ENCODE measurements at places on chromosomes 16 and 17.

- no peak for DNase-seq
These were observed 44.8 kb upstream of the NLRP1 start for GRCh38 chr17:5629128-5629527.

DNA sequence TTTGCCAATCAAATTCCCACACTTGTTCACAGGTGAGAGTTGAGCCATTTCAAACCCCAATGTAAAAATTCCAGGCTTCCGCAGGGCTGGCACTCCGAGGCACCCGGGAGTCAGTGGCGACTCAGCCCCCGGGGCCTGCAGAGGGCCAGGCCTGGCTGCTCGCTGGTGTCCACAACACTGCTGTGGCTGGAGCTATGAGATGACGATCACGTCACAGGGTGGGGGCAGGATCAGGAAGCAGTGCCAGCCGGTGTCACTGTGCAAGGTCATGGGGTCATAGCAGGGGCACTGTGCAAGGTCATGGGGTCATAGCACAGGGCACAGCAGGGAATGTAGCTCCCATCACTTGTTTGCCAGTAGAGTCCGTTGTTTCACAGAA lies 7.8 kb downstream of the VPS4A start:
- DNase-seq, result no peak

- no peak for DNase-seq
These were observed 9.6 kb downstream of the SLX4 start for GRCh38 chr16:3601614-3602319.

GRCh38 chr17:3944485-3945388 lies 19.5 kb downstream of the ATP2A3 start:
- peak; percentile 23 for DNase-seq

DNA sequence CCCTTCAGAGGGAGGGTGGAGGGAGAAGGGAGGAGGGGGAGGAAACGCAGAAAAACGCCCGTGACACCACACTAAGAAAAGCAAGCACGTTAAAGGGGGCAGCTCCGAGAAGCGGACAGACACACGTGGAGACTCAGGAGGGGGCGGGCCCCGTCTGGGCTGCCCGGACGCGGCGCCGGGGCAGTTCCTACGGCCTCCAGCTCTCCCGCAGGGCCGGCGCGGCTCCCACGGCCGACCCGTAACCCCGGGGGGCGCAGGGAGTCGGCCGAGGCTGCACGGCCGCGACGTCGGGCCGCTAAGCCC lies 362 bp downstream of the KLHDC4 start:
- DNase-seq, result peak; percentile 39

GRCh38 chr17:39183045-39183444 lies 14.4 kb downstream of the CACNB1 start:
- no peak for DNase-seq

GRCh38 chr16:89277641-89278341 lies 60.3 kb downstream of the ZNF778 start:
- no peak for DNase-seq

DNA sequence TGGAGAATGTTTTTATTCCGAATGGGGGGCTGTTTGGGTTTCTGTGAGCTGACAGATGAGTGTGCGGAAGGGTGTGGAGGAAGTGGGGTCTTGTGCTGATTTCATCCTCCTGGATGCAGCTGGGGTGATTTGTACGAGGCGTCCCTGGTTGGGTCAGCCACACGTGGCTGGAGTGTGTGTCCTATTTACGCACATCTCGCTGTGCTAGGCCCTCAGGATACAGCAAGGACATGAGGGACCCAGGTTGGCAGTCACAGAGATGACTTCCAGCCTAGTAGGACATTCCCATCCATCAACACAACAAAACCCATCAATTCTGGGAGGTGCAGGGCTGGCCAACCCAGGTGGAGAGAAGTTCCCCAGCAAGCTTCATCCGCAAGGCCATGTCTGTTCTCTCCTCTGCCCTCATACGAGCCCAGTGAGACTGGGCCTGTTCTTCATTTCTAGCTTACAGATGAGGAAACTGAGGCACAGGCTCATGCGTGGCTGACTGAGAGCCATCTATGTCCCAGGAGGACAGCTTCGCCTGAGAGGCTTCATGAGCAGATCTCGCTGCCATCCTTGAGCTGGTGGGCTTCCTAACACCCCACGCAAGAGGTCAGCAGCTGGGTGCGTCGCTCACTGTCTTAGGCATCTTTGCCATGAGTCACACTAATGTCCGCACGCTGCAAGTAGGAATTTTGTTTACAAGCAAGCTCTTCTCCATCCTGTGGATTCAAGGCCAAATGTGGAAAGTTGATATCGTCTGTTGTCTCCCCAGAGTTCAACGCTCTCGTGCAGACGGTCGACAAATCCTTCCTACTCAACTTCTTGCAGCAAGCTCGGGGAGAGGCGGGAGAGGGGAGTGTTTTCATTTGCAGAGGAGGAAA lies 24.4 kb downstream of the IRF8 start:
- no peak for DNase-seq

GRCh38 chr17:77737442-77738265 lies 220.8 kb upstream of the TNRC6C start:
- DNase-seq, result no peak

DNA sequence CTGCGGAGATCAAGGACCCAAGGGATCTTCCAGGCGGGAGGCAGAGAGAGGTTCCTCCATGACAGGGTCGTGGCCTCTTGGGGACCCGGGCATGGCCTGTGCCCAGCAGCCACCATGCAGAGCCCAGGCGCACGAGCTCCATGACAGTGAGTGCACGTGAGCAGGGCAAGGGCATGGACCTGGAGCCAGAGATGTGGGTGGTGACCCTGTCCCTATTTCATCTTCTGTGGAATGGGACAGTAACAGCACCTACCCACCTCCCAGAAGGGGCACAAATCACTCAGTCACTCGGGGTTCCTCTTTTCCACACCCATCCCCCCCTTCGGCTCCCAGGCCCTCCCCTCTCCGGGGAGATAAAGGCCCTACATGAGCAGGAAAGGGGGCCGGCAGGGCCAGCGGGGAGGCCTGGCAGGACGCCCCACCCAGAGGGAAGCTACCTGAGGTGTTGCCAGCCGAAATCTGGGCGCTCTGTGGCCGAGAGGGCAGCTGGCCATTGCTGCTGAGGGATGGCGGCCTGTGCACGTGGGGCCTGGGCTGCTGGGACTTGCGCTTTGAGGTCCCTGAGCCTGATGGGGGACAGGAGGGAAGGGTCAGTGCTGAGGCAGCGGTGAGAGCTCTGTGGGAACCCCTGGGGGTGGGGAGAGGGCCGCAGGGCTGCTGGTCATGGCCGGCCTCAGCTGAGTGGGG lies 10.4 kb downstream of the UBALD2 start:
- no peak for DNase-seq

DNA sequence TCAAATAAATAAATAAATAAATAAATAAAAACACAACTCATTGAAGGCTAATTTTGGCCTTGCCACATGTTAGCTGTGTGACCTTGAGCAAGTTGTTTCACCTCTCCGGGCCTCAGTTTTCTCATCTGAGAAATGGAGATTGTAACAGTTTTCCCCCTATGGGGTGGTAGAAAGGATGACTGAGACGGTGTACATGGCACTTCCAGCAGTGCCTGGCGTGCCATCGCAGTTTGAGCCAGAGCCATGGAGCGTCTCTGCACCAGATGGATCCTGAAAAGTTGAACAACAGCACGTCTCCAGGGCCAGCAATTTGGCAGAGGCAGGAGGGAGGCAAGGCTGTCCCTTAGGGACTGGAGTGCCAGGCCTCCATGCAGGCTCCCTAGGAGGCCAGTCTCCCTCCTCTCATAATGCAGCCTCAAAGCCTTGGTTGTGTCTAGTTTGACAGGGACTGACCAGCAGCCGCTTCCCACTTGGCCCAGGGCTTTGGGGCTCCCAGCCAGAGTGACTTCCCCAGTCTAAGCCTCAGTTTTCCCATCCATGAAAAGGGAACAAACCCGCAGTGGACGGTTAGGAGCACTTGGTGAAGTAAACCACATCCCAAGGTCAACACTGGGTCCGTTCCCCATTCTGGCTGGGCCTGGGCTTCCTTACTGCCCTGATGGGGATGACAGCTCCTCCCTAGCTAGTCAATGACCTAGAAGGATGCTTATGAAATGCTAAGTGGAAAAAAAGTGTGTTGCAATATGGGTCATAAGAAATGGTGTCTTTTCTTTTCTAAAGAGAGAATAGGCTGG lies 19.3 kb downstream of the SOCS1 start:
- no peak for DNase-seq

DNA sequence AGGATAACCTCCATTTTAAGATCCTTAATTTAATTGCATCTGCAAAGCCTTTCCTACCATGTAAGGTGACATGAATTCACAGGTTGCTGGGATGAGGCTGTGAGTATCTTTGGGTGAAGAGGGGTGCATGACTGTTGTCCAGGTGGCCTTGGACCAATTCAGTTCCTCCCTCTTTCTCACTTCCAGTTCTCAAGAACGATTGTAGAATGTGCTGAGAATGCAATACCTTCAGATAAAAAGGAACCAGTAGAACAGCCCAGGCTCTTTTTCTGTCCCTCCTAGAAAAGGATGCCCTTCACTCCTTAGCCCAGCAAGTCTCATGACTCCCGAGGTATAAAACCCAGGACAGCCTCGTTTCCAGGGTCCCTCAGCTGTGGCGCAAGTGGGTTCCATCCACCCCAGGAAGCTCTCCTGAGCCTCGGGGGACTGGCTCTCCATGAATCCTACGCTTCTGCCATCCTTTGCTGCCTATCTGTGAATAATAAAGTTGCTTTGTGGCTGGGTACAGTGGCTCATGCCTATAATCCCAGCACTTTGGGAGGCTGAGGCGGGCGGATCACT lies 61.6 kb upstream of the FA2H start:
- no peak for DNase-seq

DNA sequence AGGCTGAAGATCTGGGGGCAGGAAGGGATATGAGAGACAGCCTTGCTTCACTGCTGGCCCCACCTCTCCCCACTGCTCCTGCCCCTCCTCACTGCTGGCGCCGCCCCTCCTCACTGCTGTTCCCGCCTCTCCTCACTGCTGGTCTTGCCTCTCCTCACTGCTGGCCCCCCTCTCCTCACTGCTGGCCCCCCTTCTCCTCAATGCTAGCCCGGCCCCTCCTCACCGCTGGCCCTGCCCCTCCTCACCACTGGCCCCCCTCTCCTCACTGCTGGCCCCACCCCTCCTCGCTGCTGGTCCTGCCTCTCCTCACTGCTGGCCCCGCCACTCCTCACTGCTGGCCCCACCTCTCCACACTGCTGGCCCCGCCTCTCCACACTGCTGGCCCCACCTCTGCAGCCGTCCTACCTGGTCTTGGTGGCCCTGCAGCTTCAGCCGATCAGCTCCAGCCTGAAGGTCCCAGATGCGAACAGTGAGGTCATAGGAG lies 9.5 kb upstream of the PAM16 start:
- no peak for DNase-seq

DNA sequence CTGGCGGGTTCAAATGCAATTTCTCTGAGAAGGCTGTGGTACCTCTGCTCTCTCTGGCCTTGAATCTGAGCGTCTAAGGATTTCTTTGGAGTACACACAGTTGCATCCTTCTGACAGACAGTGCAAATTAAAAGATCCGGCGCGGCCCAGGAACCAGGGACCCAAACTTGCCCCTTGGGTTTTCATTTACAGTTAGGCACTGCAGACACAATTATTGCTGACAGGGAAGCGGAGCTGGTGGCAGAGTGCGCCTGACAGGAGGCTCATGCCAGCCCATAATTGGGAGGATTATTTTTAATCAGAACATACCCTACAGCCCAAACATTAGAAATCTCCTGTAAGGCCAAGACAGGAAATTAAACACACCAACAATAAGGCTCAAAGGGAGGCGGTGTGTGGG lies 1023.4 kb upstream of the RBFOX1 start:
- DNase-seq, result no peak

DNA sequence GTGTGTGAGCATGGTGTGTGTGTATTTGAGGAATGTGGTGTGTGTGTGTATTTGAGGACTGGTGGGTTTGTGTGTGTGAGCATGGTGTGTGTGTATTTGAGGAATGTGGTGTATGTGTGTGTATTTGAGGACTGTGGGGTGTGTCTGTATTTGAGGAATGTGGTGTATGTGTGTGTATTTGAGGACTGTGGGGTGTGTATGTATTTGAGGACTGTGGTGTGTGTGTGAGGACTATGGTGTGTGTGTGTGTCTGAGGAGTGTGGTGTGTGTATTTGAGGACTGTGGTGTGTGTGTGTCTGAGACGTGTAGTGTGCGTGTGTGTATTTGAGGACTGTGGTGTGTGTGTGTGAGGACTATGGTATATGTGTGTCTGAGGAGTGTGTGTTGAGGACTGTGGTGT lies 18.0 kb upstream of the CACNG1 start:
- DNase-seq, result no peak

DNA sequence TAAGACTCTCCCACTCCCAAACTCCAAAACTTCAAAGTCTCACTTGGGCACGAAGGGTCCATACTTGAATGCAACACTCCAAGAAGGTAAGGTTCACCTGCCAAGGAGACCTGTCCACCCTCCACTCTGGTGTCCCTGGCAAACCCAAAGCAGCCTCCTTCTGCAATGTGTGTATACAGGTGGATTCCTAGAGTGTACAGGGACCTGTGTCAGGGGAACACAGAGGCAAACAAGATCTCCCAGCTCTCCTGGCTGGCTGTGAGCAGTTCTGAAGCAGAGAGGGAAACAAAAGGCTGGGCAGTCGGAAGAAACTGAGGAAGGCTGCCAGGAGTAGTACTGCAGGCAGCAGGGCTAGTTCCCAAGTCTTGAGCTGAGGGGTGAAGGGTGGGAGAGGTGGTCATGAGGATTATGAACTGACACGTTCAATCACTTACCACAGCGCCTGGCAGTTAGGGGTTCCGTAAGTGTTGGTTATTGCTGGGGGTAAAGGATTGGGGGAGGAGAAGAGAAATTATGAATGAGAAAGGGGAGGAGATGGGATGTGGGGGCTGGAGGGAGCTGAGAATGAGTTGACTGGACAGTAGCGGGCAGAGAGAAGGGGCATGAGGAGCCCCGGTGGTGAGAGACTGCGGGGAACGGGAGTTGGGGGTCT lies 795 bp downstream of the KCTD13 start:
- no peak for DNase-seq

DNA sequence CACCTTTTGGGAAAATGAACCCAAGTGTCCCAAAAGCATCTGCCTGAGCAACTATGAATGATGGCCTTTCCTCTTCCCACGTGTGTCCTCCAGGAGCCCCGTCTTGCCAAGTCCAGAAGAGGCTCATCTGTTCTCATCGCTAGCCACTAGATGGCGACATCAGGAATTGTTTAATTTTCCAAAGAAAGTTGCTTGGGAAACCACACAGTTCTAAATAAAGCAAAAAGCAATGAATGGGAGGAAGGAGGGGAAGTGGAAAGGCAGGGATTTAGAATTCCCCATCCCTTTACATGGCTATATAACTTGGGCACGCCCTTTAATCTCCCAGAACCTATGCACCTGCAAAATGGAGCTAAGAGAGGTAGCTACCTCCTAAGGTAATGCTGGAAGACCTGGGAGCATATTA lies 9.0 kb upstream of the CDH5 start:
- DNase-seq, result peak; percentile 36

DNA sequence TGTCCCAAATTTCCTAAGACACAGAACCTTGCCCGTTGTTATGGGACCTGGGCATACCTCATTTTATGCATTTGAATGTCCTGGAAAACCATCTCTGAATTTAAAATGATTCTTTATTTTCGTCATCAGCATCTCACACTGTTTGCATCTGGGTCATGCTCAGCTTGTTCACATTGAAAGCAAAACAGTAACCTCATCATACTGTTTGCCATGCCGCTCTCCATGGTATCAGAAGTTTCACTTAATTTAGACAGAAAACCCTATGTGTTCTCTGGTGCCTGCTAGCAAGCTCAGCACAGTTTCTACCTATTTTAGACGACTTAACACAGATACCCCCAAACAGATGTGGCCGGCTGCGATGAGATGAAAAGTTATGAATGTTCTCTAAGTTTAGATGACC lies 292.1 kb downstream of the SNX29 start:
- no peak for DNase-seq

GRCh38 chr17:50168319-50168718 lies 2.5 kb downstream of the SGCA start:
- DNase-seq, result no peak

GRCh38 chr17:78572239-78573205 lies 4.7 kb downstream of the DNAH17 start:
- DNase-seq, result no peak
